ENCODE measurements at places on chromosomes 1 and 21.

DNA sequence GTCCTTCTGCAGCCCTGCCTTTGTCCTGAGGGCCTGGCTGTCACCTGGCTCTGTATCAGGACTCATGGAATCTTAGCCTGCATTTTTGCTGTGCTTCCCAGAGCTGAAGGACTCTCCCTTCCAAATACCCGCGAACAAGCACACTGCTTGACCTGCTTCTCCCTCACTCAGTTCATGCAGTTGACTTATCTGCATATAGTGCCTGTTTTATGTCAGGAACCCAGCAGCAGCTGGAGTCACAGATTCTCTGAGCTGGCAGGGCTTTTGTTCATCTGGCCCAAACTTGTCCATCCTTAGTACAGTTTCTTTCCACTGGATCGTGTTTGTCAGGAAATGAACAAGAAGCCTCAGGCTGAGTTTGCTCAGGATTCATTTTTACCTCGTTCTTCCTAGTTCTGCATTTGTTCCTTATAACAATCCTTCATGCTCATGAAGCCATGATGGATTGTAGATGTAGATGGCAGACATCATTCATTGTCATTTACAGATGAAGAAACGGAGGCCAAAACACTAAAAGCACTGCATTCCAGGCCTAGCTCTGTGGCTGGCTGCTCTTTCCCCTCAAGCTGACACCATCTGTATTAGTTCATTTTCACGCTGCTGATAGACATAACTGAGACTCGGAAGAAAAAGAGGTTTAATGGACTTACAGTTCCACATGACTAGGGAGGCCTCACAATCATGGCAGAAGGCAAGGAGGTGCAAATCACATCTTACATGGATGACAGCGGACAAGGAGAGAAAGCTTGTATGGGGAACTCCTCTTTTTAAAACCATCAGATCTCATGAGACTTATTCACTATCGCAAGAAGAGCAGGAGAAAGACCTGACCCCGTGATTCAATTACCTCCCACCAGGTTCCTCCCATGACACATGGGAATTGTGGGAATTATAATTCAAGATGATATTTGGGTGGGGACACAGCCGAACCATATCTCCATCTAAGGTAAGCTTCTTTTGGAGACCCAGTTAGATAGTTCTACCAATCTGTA is 150.9 kb downstream of the HIVEP3 start:
- DNase-seq = no peak

DNA sequence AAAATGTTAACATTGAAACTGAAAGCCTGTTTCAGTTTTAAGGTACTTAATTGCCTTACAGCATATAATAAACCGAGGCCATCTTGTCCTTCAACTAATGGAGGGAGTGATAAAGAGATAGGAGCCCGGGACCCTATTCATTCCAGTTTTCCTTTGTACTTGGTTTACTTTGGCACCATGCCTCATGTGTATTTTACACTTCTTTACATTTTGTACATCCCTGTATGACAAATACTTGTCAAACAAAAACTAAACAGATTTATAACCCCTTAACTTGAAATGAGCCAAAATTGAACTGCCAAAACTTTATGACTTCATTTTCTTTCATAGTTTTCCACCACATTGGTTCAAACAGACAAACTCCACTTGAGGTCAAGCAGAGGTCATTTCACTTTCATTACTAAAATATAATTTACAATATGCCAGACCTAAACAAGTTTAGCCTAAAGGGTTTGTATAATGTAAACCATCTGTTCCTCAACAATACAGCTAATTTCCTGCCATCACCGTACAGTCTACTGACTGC is 30.9 kb upstream of the UBE2U start:
- DNase-seq = no peak

DNA sequence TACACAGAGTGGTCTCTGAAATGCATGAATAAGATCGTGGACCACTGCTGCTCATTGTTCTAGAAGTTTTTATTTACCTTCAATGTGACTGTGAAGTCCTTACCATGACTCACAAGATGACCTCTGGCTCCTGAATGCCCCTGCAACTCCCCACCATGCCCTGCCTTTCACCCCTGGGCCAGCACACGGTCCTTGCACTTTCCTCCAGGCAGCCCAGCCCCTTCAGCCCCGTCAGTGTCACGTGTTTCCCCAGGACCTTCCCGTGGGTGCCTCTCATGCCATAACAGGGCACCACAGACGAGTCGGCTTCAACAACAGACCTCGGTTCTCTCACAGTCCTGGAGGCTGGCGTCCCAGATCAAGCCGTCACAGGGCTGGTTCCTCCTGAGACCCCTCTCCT is 62.1 kb downstream of the B3GALT5 start:
- no peak for DNase-seq

GRCh38 chr1:110040548-110040947 is 6.1 kb downstream of the STRIP1 start:
- DNase-seq = no peak

- DNase-seq = no peak
These were observed 1135.9 kb downstream of the KCNT2 start for GRCh38 chr1:195472291-195472690.

GRCh38 chr1:65431111-65431705 is 10.7 kb downstream of the LEPR start:
- DNase-seq = no peak

GRCh38 chr1:115331558-115332331 is 6.3 kb downstream of the NGF start:
- DNase-seq = no peak

DNA sequence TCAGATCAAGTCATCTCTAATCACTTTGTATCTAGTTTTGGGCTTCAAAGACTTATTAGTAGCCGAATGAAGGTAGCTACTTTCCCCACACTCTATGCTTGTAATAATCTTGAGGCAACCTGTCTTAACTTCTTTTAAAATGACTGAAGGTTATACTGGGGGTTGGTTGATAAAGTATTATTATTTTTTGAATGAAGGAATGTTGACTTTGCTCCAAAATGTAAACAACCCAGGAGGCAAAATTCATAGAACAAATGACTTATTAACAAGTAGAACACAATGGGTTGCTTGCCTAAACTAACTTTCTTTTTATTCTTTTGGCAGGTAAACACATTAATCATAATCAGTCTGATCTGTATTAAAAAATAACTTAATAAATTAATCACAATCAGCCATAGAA is 440.0 kb downstream of the USP25 start:
- no peak for DNase-seq

DNA sequence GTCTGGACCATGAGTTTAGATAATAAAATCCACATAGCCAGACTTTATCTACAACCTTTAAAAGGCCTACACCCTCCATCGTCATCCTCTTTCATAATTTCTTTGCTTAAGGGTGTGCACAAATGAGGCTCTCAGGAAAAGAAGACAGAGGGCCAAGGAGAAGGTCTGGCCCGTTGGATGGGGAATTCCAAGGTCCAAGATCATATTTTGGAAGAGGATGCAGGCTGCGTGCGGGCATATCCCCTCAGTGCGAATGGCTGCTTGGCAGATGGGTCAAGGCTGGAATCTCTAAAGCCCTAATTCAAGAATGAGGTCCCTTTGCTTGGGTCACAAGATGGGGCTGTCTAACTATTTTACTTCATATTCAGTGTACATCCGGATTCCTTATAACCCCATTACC is 782.2 kb upstream of the NCAM2 start:
- DNase-seq = no peak

DNA sequence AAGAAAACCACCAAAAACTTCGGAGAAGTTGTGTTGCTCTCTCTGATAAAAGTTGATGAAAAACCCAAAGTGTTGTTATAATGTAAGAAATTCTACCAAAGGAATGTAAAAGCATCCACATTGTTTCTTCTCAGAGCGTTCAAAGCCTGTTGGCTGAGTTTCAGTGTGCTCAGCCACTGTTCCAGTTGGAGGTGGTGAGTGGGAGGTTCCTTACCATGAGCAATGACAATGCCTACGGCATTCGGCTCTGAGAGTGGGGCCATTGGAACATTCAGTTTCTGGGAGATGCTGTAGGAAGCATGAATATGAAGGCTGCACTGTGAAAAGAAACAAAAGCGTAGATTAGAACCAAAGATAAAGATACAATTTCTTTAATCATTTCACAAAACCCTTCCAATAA is 20.5 kb upstream of the MYBPHL start:
- no peak for DNase-seq

DNA sequence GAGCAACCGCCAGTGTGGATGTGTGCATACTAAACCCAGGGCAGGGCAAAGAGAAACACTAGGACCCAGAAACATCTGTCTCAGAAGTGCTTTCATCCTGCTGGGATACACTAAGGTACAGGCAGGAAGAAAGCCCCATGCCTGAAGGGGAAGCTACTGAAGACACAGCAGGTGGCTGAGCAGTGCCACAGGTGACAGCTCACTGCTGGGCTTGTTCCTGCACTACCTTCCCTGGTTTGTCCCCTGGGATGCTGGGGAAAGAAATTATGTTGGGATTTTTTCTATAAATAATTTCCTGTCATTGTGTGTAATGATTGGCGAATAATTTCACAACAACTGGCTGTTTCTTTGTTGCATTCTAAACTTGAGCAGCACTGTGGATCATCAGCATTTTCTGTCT is 245.3 kb upstream of the RAB4A start:
- DNase-seq = no peak

- DNase-seq = no peak
These were observed 69.2 kb downstream of the FASLG start for GRCh38 chr1:172727956-172728603.

DNA sequence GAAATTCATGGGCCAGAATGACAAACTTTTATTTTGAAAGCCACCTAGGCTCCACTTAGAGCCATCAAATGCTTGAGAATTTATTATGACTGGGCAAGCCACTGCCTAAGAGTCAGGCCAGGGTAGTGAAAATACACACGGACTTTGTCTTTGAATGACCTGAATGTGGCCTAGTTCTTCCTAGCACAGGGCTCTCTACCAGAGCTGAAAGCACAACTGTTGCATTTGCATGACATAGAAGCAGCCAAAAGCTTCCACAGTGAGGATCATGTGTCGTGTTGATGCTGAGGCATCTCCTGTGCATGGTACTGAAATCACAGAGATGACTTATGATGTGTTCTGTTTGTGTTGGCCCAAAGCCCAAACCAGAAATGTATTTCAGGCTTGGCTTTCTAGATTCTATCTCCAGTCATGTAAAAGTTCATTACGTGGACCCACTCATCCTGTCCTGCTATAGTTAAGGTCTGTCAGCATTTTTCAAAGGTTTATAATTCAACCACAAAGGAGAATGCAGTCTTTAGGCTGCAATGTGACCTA is 164.0 kb upstream of the UBE2U start:
- DNase-seq = no peak

DNA sequence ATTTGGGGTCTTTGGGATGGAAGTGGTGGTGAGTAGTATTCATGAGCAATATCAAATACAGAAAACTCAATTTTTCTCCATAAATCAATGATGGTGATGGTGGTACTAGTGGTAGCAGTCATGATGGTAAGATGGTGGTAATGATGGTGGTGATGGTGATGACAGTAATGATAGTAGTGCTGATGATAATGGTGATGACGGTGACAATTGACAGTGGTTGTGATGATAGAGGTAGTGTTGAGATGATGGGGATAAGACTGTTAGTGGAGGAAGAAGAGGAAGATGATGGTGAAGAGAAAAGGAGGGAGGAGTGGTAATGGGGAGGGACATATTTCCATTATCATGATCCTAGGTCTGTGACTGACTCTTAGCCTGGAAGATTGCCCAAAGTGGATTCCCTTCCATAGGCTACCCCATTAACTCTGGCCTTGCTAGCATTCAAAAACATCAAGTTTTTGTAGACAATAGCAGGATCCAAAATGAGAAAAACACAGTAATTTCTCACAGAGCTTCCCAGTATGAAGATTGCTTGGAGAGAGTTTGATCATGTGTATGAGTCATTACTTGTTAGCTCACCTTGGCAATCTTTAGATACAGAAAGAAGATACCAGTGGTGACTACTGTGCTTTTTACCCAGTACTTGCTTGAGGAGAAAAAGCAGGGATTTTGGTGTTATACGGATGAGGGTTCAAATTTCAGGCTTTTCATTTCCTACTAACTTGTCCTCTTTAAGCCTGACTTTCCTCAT is 93.9 kb downstream of the ATP1A1 start:
- no peak for DNase-seq

GRCh38 chr1:10975567-10976326 is 36.7 kb upstream of the TARDBP start:
- no peak for DNase-seq

- no peak for DNase-seq
These were observed 44.9 kb upstream of the CYP2J2 start for GRCh38 chr1:59971464-59971911.

DNA sequence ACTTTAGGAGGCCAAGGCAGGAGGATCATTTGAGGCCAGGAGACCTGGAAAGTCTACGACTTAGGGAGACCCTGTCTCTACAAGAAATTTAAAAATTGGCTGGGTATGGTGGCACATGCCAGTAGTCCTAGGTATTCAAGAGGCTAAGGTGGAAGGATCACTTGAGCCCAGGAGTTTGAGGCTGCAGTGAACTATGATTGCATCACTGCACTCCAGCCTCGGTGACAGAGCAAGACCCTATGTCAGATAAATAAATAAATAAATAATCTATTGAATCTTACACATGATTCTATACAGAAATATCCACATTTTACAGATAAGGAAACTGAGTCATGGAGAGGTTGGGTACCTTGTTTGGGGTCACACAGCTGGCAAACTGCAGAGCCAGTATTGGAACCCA is 89.1 kb downstream of the MAN1C1 start:
- DNase-seq = no peak

DNA sequence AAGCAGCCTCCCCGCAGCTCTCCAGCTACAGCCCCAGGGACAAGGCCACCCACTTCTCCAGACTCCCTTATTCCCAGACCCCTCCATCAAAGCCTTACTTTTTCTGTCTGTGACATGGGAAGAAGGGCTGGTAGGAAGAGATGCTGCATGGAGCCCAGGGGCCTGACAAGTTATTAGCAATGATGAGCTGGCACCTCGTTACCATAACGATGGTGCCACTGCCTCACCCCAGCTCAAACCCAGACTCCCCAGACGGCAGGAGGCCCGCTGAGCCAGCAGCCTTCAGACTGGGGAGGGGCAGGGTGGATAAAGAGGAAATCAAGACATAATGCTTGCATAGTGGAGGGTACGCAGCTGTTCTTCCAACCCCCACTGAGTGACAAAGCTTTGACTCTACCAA is 3.3 kb downstream of the DLGAP3 start:
- DNase-seq = no peak

DNA sequence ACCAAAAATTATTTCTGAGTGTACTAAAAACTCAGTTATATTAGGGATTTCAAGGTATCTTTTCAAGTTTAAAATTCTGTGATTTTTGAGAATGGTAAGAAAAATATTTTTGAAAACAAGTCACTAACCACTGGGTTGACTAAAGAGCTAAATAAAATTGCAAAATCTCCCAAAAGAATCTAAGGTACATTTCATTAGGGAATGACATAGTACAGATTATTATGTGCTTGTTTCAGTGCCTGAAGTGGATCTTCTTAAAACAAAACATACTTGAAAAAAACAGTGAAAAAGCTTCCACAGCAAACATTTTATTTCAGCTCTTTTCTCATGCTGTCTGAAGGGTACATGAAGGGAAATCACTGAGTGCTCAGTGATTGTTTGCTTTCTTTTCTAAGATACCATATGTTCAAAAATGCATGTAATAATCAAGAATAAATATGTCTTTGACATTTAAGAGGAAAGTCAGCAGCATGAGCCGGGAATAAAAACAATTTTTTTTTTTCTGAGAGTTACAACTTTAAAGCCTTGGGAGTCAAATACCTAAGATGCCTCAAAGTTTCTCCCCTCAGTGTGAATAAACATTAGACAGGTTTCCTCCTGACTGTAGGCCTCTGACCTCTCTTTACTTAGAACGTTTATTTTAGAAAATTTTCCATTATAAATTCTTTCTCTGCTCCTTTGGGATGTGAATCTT is 200.7 kb downstream of the KCNT2 start:
- no peak for DNase-seq

GRCh38 chr1:100597061-100597741 is 59.3 kb downstream of the GPR88 start:
- no peak for DNase-seq

All from SIG-M5 (cell line).